ENCODE measurements at places on chromosomes 6 and 20.

- DNase-seq: peak; percentile 57
These were observed 38.0 kb downstream of the TNFAIP3 start for GRCh38 chr6:137904822-137905617.

DNA sequence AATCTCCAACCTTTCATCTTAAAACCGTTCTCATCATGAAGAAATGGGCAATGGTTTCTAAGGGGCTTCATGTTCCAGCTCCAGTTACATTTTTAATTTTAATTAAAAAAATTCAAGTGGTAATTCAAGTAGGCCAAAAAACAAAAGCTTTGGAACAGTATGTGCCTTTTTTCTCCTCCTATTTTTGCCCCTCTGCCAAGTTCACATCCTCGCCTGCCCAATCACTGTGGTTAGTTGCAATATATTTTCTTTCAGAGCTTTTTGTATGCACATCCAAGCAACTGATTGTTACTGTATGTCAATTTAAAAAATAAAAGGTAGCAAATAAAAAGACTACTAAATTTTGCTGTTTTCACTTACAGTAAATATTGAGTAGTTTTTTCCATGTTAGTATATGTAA, 99.8 kb upstream of the B3GAT2 start:
- DNase-seq: no peak

DNA sequence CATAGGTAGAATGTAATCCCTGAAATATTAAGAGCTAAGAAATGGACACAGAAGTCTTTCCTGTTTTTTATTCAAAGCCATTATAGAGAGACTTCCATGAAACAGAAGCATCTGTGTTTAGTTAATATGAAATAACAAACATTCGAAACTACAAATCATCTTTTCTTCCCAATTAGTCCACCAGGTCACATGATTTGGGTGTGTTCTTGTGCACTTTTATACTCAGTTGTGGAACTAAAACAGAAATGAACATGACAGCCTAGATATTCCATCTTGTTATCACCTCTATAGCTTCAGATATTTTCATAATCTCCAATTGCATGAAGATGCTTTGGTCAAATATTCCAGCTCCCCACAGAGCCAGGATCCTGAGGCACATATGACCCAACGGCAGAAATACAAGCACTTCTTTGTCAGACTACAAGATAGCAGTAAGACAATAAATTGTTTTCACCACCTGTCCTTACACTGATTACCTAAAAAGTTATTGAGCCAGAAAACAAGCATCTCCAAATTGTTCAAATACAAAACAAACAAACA, 116.8 kb upstream of the BEND6 start:
- no peak for DNase-seq

DNA sequence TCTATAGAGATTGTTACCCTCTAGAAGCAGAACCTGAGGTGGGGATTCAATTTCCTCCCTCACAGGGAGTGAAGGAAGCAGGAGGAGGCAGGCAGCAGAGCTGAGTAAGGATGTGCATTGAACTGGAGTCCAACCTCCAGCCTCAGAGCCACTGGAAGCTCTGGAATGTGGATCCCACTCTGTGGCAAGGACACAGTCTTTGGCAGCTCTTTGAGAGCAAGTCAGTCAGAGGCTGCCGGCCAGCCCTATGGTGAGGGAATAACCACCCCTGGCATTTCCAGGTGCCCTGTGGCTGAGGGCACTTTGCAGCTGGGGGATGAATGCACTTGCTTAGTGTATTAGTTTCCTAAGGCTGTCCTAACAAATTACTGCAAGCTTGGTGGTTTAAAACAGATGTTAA, 37.2 kb downstream of the EBF4 start:
- DNase-seq: peak; percentile 25

- no peak for DNase-seq
These were observed 146.7 kb downstream of the GJA10 start for GRCh38 chr6:90040931-90041330.

DNA sequence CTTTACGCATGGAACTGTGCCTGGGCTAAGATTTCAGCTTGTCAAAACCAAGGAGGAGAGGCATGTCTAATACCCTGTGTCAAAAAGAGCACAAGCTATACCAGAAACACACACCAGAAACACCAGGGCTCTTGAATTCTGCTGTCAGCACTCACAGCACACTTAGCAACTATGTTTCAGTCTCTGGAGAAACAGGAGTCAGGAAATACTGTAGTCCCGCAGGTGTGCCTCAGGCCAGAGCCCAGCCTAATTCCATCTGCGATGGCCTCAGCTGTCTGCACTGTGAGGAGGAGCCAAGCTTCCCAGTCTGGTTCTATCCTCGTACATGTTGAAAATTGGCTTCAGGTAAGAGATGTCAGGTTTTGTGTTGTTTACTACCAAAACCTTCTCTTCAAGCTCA, 31.6 kb downstream of the MTRES1 start:
- no peak for DNase-seq

DNA sequence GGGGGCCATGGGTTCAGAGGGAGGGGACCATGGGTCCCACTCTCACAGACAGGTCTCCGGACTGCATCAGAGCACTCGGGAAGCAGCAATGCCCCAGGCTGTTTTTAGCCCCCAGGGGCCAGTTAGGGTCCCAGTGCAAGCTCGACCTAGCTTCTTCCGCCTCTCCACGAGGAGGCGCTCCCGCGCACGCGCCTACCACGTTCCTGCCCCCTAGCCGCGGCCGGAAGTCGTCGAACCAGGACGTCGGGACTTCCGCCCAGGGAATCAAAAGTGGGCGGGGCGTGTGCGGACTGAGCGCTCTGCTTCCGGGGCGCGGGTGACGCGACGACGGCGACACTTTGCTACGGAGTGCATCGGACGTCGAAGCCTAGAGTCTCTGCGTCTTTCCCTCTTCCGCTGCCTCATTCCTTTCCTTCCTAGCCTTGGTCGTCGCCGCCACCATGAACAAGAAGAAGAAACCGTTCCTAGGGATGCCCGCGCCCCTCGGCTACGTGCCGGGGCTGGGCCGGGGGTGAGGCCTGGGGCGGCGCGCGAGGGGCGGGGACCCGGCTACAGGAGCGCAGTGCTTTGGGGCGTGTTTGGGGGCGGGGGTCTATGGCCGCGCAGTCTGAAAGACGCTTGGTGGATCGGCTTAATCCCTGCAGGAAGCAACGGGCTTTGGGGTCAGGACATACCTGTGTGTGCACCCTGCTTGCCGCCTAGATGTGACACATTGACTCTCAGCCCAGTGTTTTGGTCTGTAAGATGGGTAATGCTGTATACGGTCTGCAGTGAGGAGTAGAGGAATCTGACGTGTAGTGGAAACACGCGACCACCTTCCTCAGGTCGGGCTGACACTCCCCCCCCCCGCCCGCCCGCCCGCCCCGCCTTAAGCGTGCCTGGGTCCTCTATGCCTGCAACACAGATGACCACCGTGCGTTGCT, at the start of gene PRPF6:
Gene PRPF6, plus strand, starts transcription at position 327 of the 923 bp plus-strand sequence. Its CDS starts 114 bp downstream, at position 441.
- DNase-seq: peak; percentile 94

DNA sequence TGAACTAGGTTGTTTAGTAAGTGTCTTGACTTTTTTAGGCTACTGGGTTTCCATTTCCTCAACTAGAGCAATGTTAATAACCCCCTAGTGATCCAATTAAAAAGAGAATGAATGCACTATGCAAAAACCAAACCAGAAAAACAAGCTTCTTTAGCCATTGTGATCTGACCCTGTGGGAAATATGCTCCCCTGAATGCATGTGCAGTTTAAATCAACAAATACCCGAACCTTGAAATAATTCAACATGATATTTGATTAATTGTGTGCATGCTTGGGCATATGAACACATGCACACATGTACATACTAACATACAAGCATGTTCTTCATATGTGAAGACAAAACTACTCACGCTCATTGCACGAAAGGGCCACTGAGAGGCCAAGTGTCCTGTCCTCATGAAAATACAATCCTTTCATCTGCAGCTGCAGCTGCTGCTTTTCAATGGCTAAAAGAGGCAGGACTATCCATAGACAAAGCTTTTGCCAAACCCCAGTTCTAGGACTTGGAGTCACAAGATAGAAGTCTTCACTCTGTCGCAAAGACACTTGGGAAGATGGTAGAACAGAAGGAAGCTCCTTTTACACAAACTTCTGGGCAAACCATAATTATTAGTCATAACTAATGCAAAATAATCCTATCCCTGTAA, 207.1 kb upstream of the POU3F2 start:
- DNase-seq: no peak

DNA sequence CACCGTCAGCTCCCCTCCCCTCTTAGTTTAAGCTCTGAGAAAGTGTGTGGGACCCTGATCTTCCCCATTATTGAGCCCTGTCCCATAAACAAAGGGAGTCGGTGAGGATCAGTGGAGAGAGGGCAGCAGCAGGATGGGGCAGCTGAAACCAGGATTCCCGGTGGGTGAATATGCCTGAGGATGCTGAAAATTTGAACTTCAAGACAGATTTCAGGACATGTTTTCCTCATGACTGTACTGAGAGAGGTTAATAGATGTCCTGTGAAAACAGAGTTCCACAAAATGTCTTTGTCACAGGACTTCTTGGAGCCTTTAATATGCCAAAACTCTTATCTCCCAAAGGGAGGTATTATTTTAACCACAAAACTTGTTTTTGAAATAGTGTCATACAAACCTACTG, 53.5 kb upstream of the SLC22A16 start:
- DNase-seq: peak; percentile 22

GRCh38 chr6:6235786-6236185, 84.7 kb downstream of the F13A1 start:
- no peak for DNase-seq

DNA sequence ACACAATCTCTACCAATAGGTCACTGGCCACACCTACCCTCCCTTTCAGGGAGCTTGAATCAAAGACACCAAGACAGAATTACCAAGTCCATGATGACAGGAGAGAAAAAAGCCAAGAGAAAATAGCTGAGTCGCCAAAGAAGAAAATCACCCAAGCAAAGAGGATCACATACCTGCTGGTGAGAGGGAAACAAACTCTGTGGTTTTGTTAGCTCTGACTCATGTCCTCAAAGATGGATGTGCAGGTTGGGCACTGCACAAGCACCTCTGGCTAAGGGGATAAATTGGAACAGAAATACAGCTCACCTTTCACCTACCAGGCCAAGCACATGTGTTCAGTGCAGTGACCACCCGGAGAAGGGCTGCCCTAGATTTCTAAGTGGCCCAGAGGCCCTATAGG, 114.8 kb downstream of the TFAP2A start:
- no peak for DNase-seq

DNA sequence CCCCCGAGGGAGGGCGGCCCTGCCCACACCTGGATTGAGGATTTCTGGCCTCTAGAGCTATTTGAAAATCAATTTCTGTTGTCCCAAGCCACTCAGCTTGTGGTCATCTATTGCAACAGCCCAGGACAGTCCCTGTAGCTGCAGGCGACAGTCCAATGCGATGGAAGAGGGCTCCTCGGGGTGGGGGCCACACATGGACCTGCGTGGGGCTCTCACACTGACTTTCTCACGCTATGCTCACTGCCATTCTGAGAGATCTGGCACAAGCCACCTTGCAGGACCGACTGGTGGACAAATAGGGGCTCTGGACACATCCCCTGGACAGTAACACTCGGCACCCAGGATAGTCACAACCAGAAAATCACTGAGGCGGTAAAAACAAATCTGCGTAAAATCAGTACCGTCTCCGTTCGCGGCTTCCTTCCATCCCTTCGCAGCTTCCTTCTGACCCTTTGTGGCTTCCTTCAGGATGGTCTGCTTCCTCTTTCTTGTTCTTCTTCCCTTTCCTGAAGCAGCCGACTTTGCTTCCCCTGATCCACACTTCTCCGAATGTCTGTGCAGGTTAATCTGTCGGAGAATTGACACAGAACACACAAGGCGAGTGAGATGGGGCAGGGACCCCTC, 21.8 kb downstream of the CTCFL start:
- no peak for DNase-seq

DNA sequence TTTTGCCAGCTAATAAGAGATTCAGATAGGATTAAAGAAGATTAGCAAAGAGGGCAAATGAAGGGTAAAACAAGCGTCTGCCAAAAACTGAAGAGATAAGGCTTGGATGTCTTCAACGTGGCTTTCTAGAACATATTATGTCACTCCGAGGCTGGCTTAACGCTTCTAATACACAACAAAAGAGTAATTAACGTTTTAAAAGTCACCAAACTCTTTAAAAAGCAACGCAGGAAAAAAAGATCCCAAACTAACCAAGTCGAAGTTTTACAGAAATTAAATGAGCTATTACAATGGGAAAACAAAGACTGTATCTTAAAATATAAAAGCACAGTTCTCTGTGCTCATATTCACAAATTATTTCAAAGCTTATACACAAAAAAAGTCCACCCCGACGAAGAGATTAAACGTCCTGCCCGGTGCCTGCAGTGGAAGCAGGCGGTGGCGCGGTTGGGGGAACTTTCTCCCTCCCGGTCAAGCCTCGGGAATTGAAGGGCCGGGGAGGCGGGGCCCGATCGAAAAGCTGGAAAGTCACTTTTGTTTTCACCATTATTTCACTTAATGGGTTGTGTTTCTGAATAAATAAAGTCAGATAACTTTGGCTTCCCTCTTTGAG, 1.2 kb downstream of the MAK start:
- no peak for DNase-seq

- DNase-seq: no peak
These were observed 7.3 kb upstream of the BPIFB3 start for GRCh38 chr20:33046412-33046811.

DNA sequence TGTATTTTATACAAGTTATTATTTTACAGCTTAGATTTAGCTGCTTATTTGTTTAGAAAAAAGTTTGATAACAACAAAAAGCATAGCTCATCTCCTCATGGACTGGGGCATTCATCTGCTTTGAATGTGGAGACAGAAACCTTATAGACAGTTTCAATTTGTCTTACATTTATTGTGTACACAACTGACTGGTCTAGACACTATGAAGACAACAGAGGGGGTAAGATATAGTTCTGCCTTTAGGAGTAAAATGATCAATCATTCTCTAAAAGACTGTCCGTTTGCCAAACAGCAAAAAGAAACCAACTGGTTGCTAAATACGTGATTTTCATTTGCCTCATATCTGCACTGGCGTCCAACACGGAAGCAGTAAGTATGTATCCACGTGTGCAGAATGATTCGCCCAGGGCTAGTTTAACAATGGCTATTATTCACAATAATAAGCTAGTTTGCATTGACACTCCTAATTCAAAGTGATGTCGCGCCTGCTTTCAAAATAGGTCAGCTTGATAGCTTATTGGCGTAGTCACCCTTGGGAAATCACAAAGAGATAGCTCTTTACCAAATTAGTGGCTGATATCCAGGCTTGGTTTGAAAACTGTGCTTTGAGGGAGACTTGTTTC, 153.6 kb downstream of the BMP2 start:
- DNase-seq: no peak

DNA sequence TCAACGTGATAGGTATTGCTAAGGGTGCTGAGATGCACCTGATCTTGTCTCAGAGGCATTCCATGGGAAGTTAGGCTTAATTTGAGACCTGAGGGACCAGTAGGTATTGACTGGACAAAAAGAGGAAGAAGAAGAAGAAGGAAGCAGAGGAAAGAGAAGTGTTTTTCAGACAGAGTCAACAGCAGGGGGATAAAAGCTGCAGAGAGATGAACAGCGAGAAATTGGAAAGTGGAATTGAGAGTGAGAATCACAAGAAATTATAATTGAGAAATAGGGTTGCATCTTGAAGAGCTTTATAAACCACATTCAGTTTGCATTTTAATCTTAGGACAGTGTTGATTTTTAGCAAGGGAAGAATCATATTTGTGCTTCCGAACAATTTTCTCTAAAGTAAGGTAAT, 254.0 kb downstream of the CD83 start:
- DNase-seq: no peak

Measured in fibroblast of skin of right quadriceps (primary cell).